ENCODE measurements at places on chromosomes 4 and X. TPM values are rescaled to one million over a fixed set of nuclear protein-coding genes. Genes with fewer than 3 reads are reported as not detected.

XKRX gene
- not detected for total RNA-seq

TBC1D19 gene
- total RNA-seq, result 12.5 TPM

UBA6 gene
- total RNA-seq, result 33.4 TPM

CTBP1 gene
- 145 TPM for total RNA-seq

TMPRSS11D gene
- not detected for total RNA-seq

CT55 gene
- not detected for total RNA-seq

GPR50 gene
- total RNA-seq, result not detected

HHIP gene
- not detected for total RNA-seq

SLC4A4 gene
- total RNA-seq, result 32.5 TPM

ACE2 gene
- 5.4 TPM for total RNA-seq

IQCM gene
- not detected for total RNA-seq

NXF2B gene
- not detected for total RNA-seq

SSX2B gene
- total RNA-seq, result not detected

HTR2C gene
- not detected for total RNA-seq

EXOSC9 gene
- 11.1 TPM for total RNA-seq

PPEF2 gene
- total RNA-seq, result not detected

FSTL5 gene
- total RNA-seq, result not detected

GPRASP3 gene
- 12.2 TPM for total RNA-seq

FAM9B gene
- total RNA-seq, result not detected

HTN3 gene
- not detected for total RNA-seq

SPANXA2 gene
- total RNA-seq, result not detected

SSX3 gene
- total RNA-seq, result not detected

CMC4 gene
- total RNA-seq, result 18.8 TPM

TBC1D25 gene
- 20.1 TPM for total RNA-seq

GIMD1 gene
- total RNA-seq, result not detected

ADH4 gene
- total RNA-seq, result not detected

SAGE1 gene
- total RNA-seq, result not detected

FAM47A gene
- total RNA-seq, result not detected

CA5B gene
- total RNA-seq, result 7.5 TPM

CTAG1A gene
- total RNA-seq, result not detected

All from right cardiac atrium (tissue), 5 donors.